ENCODE measurements at places on chromosomes 12 and 14. TPM values are rescaled to one million over a fixed set of nuclear protein-coding genes. Genes with fewer than 3 reads are reported as not detected.

TAC3 gene
- not detected for total RNA-seq

WIF1 gene
- total RNA-seq: not detected

FBLN5 gene
- 98.3 TPM for total RNA-seq

HOXC13 gene
- not detected for total RNA-seq

CAPZA3 gene
- not detected for total RNA-seq

VSX2 gene
- not detected for total RNA-seq

SYNE3 gene
- 16.5 TPM for total RNA-seq

PCED1B gene
- total RNA-seq: not detected

POTEG gene
- not detected for total RNA-seq

SIVA1 gene
- total RNA-seq: 452 TPM

- ATAC-seq: no peak
Measured at GRCh38 chr12:48813465-48814261, 4.6 kb upstream of the CACNB3 start.

DNA sequence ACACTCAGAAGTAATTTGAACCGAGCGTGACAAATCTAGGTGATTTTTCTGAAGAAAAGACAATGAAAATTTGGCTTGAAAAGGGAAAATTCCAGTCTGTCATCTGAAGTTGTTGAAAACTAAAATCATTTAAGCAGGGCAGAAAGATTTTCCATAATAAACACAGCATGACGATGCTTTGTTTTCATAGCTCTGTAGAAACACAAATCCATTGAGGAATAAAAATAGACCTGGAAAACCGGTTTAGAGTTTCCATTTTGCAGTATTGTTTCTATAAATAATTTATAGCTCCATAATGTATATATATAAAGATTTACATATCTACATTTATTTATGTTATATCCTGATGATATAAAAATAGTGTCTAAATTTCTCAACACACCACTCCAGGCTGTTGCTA, 1918.5 kb upstream of the FLRT2 start:
- ATAC-seq: no peak

- no peak for ATAC-seq
Measured at GRCh38 chr12:116066381-116067230, 210.9 kb downstream of the MED13L start.

GRCh38 chr14:73463411-73463810, 5.1 kb upstream of the NUMB start:
- peak; percentile 50 for ATAC-seq

DNA sequence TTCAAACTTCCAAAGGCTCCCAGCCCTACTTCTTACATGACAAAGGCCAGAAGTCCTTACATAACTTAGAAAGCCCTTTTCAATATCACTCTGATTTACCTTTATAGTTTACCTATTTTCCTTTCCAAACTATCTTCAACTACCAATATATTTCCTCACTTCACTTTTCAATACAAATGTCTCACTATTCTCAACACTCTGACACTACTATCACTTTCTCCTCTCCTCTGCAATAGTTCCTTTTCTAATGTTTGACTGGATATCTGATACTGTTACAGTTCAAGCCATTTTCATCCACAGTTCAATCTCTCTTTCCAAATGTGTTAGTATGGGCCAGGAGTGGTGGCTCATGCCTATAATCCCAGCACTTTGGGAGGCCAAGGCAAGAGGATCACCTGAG, 3.3 kb downstream of the SARNP start:
- no peak for ATAC-seq

DNA sequence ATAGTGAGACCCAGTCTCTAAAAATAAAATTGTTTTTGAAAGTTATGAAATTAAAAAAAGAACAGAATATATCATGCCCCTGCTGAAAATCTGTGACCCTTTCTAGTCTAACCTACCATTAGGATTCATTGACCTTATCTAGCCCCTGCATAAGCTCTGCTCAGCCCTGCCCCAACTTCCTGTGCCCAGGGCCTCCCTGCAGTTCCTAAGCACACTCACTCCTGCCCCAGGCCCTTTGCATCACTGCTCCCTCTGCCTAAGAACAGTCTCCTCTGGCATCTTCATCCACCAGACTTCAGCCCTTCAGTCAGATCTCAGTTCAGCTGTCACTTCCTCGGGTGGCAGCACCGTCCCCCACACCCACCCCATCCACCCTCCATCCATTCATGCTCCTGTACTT, 55.4 kb downstream of the SCARB1 start:
- no peak for ATAC-seq

- ATAC-seq: no peak
Measured at GRCh38 chr12:53981634-53982565, 3.0 kb upstream of the HOXC10 start.

GRCh38 chr12:50085615-50086072, 502 bp downstream of the SMARCD1 start:
- no peak for ATAC-seq

DNA sequence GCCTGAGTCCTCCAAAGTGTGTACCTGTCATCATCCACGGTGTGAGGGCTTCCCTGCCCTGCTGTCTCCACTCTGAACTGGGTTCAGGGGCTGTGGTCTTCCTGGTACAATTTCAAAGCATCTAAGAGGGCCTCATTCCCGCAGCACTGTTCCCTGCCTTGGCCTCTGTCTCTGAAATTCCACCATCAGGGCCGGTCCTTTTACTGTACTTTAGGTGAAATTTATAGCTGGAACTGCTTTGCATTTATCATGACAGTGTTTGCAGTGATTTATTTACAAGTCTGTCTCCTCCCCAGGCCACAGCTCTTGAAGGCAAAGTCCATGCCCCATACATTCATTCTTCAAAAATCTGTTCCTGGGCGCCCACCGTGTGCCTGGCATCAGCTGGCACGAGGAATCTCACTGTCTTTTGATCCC, 36.9 kb upstream of the NCOR2 start:
- ATAC-seq: no peak

- ATAC-seq: peak; percentile 51
Measured at GRCh38 chr12:76611533-76611932, 52.0 kb upstream of the OSBPL8 start.

- no peak for ATAC-seq
Measured at GRCh38 chr12:3049611-3050249, 27.4 kb upstream of the TSPAN9 start.

DNA sequence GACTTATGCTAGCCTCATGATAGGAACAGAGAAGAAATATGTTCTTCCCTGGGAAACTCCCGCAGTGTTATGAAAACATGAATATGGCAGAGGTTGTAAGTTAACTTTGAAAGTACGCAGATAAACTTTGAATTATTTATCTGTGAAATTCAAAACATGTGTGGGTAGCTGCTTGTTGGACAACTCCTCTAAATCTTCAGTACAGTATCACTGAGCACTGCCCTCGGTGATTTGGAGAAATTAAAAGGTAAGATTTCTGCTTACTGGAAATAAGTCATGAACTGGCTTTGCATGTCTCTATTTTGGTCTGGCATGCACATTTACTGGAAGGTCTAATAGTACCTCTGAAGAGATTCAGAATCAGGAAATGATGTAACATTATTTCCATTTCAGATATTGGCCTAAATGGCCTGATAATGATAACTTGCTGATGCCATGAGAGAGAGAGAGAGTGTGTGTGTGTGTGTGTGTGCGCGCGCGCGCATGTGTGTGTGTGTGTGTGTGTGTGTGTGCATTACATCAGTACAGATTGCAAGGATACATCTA, 1441.9 kb upstream of the FLRT2 start:
- ATAC-seq: no peak

DNA sequence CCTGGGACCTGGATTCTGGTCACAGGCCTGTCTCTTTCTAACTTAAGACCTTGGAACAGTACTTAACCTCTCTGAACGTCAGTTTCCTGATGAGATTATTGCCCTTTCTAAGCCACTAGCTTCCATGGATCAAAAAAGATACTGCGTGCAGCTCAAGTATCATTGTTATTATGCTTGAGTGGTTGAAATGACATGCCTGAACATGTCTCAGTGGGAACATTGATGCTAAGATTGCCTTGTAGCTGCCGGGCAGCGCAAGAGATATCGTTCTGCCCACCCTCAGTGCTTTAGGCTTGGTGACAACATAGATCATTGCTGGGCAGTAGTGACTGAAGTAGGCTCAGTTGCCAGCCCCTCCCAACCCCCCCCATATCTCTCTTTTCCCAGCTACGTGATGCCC, 131.9 kb downstream of the SMOC1 start:
- no peak for ATAC-seq

DNA sequence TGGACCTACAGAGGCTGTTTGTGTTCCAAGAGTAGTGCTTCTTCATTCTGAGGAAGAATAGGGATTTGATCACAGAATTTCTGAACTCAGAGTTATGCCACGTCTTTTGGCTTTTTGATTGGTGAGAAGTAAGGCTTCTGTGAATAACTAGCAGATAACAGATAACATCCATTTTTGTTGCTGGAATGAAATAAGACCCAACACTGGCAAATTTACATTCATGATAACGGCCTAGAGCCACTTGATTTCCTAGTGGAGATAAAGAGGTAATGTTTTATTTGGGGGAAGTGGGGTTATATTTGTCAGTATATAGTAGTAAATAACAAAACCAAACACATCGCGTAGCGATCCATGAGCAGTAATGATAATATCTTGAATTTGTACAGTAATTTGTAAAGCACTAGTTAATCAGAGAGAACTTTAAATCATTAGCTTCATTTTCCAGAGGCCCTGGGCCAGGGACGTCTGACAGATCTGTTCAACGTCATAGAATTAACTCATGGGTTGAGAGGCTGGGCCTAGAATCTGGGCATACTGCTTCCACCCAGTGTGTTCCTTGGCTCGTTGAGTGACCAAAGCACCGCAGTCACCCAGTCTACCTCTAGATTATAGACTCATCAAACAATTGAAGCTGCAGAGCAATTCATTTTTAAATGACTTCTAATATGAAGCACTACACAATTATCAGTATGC, 79.6 kb downstream of the HMGA2 start:
- no peak for ATAC-seq

DNA sequence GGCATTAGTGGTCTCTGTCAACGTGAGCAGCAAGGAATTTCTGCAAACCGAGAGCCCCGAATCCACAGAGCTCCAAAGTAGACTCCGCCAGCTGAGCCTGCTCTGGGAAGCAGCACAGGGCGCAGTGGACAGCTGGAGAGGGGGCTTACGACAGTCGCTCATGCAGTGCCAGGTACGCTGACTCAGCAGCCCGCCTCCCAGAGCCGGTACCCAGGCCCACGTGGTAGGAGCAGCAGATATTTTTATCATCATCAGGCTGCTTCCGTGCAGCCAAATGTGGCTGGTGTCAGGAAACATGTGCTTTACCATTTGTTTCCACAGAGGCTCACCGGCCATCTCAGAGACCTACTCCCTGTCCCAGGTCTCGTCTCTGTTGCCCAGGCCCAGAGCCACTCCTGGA, 73.7 kb downstream of the ESR2 start:
- no peak for ATAC-seq

- no peak for ATAC-seq
Measured at GRCh38 chr12:82600379-82600778, 86.3 kb upstream of the TMTC2 start.

DNA sequence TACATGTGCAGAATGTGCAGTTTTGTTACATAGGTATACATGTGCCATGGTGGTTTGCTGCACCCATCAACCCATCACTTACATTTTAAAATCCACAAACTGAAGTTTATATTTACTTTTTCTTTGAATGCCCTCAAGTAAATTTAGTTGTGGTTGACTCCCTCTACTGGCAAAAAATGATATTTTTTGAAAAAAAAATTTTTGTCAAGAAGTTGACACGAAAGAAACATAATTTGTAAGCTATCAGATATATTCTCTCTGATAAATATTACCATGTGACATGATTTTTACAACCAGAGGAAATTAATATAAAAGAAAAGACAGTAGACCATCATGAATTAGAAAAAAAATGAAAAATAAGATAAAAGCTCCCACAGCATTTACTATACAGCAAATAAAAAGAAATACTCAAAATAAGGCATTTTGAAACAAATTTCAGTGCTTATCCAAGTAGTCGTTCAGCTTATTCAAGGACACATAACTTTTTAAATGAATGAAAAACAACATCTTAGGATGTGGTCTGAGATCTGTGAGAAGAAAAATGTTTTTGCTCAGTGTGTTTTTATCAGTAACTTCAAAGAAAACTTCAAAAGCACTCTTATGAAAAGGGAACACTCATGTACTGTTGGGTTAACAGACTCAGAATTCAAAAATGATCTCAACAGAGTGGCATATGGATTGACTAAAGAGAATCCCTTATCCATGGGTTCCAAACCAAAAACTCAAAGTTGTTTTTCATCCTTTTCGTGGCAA, 30.0 kb upstream of the GRIP1 start:
- ATAC-seq: no peak

DNA sequence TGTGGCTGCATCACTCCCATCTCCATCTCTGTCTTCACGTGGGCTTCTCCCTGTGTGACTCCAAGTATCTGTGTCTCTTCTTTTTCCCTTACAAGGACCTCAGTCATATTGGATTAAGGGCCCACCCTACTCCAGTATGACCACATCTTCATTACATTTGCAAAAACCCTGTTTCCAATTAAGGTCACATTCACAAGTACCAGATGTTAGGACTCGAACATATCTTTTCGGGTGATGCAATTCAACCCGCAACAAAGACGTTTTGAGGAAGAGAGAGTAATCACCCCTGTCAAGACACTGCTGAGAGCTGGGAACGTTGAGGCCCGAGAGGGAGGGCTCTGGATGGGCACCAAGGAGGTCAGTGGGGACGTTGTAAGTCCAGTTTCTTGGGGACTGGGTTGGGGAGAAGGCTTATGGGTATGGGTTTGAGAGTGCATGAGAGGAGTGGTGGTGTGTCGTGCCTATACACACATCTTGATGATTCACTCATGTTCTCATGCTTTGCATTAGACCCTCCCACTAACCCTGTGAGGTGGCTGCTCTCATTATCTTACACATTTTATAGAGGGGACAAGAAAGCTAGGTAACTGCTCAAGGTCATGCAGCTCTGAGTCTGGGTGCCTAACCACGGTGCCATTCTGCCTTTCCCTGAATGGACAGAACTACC, 12.1 kb upstream of the IFI27 start:
- ATAC-seq: no peak

DNA sequence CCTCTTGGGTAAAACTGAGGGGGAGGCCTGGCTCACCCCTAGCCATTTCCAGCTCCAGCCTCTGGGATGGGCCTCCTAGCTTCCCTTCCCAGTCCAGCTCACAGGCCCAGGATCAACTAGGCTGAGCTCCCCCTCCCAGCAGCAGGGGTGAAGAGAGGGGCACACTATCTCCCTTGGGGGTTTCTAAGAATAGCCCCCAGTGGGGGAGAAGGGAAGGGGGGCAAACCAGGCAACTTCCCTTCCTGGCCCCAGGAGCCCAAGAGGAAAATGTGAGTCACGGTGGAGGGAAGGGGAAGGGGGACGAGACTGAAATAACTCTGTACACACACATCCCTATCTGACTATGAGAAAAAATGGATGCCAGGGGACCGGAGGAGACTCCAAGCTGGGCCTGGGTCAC, 9.0 kb downstream of the ADCY6 start:
- peak; percentile 39 for ATAC-seq

GRCh38 chr12:121154793-121155375, 22.2 kb downstream of the P2RX7 start:
- no peak for ATAC-seq

DNA sequence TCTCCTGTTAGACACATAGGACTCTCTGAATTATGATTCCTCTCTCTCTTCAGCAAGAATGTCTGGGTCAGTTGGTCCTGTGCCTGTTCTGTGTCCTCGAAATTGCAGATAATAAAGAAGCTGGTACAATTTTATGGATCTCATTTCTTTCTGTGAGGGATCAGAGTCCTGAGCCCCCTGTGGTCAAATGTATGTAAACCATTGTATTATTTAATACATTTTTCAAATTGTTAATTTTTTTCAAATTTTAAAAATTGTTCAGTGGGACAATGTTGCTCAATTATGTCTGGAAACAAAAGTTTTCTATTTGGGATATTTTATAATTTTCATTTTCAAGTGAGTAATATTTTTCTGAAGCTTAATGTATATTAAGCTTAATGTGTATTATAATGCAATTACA, 513.5 kb downstream of the CCER1 start:
- no peak for ATAC-seq
